ENCODE measurements at places on chromosomes 2 and 18.

DNA sequence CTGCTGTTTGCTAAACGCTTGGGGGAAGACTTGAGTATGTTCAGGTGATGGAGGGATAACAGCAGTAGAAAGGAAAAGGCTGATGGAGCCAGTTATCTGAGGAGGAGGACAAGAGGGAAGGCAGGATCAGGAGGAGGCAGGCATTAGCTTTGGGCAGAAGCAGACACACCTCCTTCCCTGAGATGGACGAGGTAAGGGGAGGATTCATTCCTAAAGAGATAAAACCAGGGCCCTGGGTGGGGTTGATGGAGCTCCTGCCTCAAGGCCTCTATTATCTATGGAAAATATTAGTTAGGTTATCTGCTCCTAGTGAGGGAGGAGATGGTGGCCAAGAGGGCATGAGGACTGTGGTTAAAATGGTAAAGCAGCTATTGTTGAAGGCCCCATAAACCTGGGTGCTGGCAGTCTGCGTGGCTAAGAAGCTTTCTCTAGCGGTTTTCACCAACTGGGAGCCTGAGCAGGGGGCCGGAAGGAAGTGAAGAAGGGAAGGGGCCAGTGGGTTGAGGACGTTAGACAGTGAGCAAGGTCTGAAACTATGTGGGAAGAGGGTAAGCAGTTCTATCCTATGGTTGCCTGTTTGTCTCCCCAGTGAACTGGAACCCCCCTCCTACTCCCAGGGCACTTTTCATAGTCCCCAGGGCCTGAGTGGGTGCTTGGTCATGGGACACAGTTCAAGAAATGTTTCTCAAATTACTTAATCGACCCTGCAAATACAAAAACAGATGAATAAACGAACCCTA lies 56.6 kb upstream of the HK2 start:
- no peak for DNase-seq

DNA sequence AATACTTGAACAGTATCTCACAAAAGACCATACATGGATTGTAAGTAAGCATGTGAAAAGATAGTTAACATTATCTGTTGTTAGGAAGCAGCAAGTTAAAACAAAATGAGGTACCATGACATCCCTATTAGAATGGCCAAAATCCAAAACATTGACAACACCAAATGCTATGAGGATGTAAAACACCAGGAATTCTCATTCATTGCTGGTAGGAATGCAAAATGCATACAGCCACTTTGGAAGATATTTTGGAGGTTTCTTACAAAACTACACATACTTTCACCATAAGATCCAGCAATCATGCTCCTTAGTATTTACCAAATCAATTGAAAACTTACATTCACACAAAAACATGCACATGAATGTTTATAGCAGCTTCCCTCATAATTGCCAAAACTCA lies 30.9 kb upstream of the ICOS start:
- no peak for DNase-seq

DNA sequence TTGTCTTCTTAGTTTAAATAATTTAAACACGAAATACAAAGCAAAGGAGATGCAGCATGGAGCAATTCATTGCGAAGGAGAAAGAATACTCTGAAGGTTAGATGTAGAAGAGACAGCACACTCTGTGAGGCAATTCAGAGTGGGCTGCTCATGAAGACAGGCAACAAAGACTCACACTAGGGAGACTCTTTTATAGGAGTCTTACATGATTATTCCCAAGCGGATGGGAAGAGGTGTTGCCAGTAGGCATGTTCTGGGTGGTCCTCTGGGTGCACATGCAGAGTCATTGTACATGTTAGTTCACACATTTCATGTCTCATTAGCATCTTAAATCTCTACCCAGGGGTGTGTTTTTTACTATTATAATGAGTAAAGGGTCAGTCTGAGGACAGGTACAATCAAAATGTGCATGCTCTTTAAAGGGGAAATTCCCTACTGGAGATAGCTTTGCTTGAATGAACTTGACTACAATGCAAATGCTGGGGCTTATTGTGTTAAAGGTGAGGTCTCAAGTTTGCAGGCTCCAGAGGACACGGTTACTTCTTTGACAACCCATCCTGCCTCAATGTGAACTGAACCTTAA lies 275.5 kb downstream of the CDH19 start:
- DNase-seq, result no peak

GRCh38 chr2:43043553-43043870 lies 182.9 kb downstream of the ZFP36L2 start:
- DNase-seq, result no peak

GRCh38 chr18:59101830-59102414 lies 37.8 kb upstream of the SEC11C start:
- DNase-seq, result no peak

GRCh38 chr2:191818725-191819350 lies 28.1 kb downstream of the CAVIN2 start:
- no peak for DNase-seq

- no peak for DNase-seq
These were observed 19.0 kb downstream of the PLEKHM3 start for GRCh38 chr2:208006337-208006736.

DNA sequence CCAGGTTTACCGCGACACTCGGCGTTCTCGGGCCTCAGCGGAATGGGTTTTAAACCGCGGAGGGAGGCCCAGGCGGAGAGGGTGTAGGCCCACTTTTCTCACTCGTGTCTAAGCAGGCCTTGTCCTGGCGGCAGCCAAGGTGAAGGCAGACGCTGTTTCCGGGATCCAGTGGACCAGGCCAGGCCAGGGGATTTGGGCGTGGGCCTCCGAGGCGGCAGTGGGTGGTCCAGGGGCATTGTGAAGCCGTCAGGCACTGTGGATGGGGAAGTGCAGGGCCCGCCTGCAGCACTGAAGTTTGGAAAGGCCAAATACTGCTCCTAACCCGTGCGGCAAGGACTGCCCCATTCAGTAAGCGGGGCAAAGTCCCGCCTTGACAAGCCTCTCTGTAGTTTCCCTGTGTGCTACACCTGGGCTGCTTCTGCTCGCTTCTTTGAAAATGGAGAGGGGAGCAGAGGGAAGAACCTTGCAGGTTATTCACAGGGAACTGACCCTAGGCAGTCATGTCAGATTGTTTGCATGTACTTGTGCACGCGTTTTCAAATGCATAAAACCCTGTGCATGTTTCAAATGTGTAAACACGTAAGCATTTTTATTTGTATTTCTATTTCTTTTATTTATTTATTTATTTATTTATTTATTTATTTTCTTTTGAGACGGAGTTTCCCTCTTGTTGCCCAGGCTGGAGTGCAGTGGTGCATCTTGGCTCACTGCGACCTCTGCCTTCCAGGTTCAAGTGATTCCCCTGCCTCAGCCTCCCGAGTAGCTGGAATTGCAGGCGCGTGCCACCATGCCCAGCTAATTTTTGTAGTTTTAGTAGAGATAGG lies 7.5 kb upstream of the DLX2 start:
- no peak for DNase-seq

GRCh38 chr2:141911485-141912066 lies 219.2 kb downstream of the LRP1B start:
- DNase-seq, result no peak

DNA sequence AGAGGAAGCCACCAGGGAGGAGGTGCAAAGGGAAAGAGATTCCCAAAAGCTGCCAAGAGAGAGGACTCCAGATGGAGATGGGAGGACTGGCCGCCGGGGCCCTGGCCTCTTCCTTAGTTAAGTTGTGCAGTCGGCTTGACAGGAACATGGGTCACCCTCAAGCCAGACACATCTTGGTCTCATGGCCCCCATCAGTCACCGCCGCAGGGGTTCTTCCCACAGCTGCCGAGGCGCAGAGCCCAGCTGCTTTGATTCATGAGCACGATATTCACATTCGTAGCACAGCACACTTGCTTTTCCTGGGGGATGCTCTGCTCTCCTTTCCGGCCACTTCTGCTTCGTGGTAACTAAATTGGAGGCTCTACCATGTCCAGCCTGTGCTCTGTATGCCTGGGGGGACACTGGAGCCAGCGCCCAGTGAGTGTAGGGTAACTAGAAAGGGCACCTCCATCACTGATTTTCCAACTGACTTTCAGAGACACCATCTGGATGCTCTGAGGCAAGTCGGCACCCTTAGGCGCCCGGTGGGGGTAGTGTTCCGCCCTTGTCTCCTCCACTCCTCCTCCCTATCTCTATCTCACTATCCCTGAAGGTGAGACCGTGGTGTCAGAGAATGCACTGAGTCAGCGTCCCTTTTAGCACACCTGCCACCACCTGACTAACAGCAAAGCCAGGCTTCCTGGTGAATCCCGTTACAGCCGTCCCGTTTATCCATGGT lies 13.3 kb downstream of the TWIST2 start:
- no peak for DNase-seq

DNA sequence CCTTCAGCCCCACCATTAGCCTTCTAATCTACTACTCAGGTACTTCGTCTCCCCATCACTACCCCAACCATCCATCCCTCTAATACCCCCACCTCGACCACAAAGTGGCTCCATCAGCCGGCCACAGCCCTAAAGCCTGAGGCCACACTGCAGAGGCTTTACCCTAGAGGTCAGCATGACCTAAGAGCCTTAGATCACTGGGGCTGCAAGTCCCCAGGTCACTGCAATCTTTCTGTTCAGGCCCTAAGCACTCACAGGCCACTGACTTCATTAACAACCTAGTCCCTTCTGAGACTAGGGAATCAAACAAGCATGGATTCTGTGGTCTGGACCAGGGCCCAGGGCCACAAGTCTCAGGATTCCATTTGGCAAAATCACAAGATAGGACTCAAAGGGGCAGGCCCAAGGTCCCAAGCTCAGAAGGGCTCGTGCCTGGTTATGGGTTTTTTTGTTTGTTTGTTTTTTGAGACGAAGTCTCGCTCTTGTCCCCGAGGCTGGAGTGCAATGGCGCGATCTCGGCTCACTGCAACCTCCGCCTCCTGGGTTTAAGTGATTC lies 37.0 kb upstream of the PKDCC start:
- DNase-seq, result no peak

GRCh38 chr2:119126650-119127049 lies 31.9 kb downstream of the C1QL2 start:
- no peak for DNase-seq

DNA sequence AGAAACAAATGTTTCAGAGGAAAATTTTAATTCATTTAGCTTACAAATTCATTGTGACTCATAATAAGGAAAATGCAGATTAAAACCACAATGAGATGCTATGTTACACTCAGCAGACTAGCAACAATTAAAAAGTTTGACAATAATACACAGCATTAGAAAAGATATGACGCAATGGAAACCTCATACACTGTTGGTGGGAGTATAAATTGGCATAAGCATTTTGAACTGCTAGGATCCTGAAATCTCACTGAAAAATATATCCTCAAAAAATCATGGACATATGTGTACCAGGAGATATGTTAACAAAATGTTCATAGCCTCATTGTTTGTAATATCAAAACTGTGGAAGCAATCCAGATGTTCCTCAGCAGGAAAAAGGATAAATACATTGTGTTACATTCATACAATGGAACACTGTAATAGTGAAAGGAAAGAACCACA lies 13.7 kb downstream of the CALCRL start:
- no peak for DNase-seq

GRCh38 chr18:74198453-74198852 lies 50.1 kb downstream of the TIMM21 start:
- DNase-seq, result no peak

DNA sequence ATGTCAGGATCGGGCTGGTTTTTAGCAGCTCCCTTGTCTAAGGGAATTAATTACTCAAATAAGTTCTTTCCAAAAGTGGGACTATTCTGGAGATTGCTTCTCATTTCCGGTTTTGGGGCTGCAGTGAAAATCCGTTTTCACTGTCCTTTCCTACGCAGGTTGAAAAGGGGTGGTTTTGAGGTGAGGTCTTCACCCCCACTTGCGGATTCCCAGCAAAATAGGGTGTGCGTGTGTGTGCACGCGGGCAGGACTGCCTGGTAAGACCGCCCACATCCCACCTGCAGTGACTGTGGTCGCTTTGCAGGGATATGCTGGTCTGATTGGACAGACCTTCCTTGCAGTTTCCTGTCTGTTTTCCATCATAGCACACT lies 472 bp upstream of the PLEKHM3 start:
- no peak for DNase-seq

DNA sequence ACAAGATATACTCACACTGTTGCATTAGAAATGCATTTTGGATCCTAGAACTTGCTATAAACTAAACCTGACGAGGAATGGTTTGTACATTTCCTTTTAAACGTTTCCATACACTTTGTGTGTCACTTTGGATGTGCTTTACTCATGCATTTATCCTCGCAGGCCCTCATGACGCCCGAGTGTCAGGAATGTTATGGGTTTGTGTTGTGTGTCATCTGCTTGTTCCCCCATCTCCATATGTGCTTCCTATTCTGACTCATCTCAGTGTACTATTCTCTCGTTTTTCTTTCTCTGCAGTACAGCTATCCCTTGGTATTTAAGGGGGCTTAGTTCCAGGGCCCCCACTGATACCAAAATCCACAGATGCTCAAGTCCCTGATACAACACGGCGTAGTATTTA lies 121.5 kb upstream of the RASGRP3 start:
- DNase-seq, result no peak

GRCh38 chr2:25903216-25903776 lies 25.0 kb upstream of the ASXL2 start:
- no peak for DNase-seq

DNA sequence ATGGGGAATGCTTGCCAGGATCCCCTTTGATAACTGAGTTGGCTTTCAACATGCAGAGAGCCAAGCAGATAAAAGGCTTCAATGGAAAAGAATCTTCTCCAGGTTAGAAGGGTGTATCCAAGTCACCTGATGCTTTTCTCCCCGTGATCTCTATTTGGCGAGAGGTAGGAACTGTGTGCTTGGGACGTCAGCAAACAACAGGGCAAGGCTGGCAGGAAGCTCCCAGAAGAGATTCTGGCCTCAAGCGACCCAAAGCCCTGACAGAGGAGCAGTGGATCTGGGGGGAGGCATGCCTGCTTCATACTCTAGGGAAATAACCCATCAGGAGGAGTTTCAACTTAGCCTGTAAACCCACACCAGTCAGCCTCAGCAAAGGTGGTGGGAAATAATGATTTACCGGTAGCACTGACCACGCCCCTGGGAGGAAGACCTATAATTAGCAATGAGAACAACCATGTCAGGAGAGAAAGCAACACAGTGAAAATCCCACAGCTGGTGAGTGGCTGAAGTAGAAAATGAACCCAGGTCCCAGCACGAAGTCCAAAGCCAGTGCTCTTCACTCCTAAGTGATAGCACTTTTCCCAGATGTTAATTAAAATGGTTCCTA lies 76.3 kb upstream of the SEC11C start:
- no peak for DNase-seq

DNA sequence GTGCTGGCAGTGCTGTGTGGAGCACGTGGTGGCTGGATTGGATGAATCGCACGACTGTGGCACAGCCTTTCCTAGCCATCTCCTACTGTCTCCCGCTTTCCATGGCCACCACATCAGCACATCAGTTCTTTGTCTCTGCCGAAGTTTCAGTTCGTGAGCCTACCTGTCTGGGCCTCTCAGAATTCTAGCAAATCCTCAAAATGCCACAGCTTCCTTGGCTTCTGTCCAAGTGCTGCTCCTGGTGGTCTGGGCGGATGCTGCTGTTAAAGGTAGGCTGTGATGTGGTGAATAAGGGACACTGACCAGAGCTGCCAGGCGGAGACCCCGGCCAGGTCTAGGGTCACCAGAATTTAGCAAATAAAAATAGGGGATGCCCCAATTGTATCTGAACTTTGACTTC lies 237.4 kb downstream of the LPIN1 start:
- DNase-seq, result no peak

- no peak for DNase-seq
These were observed 44.5 kb downstream of the SH3BP4 start for GRCh38 chr2:234996069-234996940.

- no peak for DNase-seq
These were observed 84.6 kb downstream of the PIGN start for GRCh38 chr18:62102221-62102620.

- no peak for DNase-seq
These were observed 378.4 kb upstream of the PIK3C3 start for GRCh38 chr18:41576643-41577042.

All from ureter (tissue), 1 donor.